Right renal cortex interstitium (tissue), 3 donors: ENCODE measurements at places on chromosomes 16 and 17.

DNA sequence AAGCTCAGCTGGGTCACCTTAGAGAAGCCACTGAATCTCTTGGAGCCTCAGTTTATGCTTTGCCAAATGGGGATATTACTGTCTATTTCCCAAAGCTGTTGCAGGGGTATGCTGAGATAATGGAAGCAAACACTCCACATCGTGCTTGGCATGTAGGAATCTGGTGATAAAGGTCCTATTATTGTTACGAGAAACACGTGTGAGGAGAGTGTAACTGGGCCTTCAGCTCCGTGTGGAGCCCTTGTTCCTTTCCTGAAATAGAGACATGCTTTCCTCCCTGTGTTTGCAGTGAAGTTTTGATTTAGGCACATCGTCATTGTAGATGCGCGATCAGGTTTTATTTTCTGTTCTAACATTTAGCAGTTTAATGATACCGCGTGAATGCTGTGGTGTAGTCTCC lies 292.4 kb downstream of the CPPED1 start:
- DNase-seq: no peak

DNA sequence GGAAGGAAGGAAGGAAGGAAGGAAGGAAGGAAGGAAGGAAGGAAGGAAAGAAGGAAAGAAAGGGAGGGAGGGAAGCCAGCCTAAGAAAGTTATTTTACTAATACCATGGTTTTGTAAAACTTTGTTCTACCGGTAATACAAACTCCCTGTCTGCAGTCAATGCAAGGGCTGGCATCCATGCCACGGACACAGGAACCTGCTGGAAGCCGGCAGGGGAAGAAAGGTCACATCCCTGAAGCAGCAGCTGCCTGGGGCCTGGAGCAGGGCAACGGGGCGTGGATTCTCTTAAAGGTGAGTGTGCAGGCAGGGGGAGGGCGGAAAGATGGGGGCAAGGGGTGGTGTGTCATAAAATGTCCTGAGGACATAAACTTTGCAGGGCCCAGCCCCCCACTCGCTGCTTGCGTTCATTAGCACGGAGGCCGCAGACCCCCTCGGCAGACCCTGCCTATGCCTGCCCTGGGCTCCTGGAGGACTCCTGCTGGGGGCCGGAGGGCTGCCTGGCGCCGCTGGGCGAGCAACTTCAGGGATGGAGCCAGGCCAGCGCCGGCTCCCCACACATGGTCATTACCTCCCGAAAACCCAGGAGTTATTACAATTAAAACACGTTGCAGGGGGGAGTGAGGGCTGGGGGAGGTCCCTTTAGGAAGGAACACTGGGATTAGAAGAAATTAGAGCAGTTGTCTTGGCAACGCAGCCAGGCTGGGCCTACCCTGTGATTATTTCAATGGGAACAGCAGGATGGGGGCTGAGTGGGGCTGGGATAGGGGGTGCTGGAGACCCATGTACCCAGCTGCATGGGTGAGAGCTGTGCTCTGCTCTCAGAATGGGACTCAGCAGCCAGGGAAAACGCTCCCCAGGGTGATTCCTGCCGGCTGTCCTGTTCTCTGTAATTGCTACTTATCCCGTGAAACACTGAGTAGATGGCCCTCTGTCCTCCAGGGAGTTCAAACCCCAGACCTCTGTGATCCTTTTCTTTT lies 257.9 kb downstream of the SOX9 start:
- DNase-seq: no peak

DNA sequence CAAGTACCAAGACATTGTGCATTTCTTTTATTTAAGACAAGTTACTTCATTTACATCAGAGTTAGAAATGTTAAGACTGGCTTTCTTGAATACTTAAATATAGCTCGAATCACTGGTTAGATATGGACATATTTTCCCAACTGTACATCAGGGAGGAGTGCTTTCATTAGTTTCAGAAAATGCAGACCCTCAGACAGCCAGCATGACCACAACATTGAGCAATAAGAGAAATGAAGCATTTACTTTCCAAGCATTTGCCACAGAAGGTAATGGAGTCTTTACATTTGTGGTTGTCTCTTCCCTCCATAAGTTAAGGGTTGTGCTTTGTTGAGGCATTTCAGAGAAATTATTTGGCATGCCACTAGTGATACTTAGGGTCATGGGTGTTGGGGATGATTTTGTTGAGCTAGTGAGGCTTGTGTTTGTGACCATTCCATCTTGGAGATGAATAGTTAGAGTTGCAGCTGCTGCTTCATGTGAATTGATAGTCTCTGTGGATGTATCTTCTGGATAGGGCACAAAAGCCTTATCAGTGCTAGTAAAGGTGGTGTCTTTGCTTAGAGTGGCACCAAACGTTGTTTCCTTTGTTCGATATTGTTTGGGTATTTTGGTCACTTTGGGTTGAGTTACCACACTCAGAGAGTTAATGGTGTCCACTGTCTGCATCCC lies 2.1 kb downstream of the OMG start:
- DNase-seq: no peak

- no peak for DNase-seq
Observed at GRCh38 chr17:49659661-49660382, 18.1 kb downstream of the SPOP start.

GRCh38 chr17:77786740-77787505 lies 171.6 kb upstream of the TNRC6C start:
- DNase-seq: no peak

GRCh38 chr16:51540259-51540658 lies 389.2 kb upstream of the SALL1 start:
- DNase-seq: no peak

DNA sequence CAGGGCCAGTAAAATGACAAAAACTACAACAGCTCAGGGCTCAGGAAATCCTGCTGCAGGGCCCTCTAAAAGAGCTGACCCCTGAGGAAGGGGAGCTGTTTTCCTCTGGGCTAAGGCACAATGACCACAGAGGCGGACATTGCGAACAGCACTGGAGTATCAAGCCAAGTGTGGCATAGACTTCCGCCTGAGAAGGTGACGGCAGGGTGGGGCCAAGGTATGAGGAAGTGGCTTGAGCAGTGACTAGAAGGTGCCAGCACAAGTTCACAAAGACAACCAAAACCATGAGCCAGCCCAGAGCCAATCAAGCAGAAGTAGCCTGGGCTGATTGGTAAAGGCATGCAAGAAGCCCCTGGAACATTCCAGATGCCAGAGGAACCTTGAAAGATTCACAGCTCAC lies 13.9 kb downstream of the ERN2 start:
- no peak for DNase-seq

GRCh38 chr16:87145181-87146176 lies 171.7 kb downstream of the C16orf95 start:
- no peak for DNase-seq

- DNase-seq: no peak
Observed at GRCh38 chr17:17535957-17536356, 39.8 kb upstream of the RASD1 start.

- DNase-seq: no peak
Observed at GRCh38 chr16:1539720-1540555, 6.5 kb downstream of the TMEM204 start.

GRCh38 chr17:35743626-35744328 lies 9.3 kb downstream of the GAS2L2 start:
- DNase-seq: no peak

GRCh38 chr16:77956231-77956630 lies 66.1 kb upstream of the CLEC3A start:
- DNase-seq: no peak

DNA sequence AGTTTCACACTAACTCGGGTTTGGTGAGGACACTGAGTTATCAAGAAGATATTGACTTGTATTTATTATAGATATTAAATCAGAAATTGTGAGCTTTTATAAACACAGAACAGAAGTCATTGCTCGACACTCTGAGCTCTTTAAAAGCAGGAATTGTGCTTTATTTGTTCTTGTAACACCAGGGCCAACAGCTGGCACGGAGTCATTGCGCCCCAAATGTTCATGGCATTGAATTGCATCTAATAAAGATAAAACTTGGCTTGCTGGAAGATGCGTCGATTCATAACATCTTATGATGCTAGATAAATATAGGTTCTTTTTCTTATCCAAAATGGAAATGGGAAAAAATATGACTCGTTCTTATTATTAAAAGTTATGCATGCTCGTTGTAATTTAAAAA lies 11.8 kb upstream of the MLYCD start:
- no peak for DNase-seq

- no peak for DNase-seq
Observed at GRCh38 chr16:14263011-14263410, 191.9 kb downstream of the MRTFB start.

- DNase-seq: no peak
Observed at GRCh38 chr16:68972720-68973119, 129.4 kb downstream of the TANGO6 start.

- DNase-seq: no peak
Observed at GRCh38 chr17:19415806-19416775, 5.1 kb downstream of the RNF112 start.

GRCh38 chr17:1469231-1469852 lies 13.3 kb upstream of the CRK start:
- no peak for DNase-seq

DNA sequence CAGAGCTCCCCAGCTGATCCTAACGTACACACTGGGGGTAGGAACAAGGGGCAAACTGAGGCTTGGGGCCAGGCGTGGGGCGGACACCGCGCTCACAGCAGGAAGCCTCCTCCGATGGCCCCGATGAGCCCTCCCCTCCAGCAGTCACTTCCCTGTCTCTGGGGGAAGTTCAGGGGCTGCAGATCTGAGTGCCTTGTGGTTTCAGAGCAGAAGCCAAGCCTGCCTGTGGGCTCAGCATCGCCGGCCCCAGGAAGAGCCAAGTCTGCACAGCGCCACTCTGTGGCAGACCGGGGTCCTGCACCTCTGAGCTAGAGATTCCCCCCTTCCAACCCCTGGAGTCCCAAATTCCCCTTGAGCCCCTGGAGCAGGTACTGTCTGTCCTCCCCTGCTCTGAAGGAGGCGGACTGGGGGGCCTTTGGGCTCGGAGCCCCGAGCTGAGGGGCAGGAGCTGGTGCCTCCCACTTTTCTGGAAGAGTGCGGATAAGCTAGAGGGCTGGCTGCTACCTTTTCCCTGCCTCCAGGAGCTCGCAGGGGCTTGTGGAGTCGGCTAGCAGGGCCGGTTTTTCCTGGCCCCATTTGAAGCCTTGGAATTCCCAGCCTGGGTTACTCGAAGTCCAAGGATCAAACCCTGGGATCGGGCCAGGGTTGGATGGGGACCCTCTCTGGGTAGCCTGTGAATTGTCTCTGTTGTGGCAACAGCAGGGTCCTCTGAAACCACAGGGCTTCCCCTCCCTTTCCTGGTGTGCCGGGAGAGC lies 2.9 kb downstream of the GSE1 start:
- DNase-seq: no peak

DNA sequence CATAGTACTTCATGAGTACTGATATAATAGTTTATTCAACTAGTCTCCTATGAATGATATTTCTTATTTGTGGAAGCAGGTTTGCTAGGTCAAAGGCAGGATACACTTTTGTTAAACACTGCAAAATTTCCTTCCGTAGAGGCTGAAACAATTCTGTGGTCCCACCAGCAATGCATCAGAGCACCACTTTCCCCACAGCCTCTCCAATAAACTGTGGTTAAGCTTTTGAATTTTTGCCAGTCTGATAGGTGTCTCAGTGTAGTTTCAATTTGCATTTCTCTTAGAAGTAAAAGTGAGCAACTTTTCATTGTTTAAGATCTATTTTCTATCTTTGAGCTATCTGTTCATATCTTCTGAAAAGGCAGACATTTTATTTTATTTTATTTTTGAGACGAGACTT lies 36.4 kb upstream of the CORO6 start:
- no peak for DNase-seq

DNA sequence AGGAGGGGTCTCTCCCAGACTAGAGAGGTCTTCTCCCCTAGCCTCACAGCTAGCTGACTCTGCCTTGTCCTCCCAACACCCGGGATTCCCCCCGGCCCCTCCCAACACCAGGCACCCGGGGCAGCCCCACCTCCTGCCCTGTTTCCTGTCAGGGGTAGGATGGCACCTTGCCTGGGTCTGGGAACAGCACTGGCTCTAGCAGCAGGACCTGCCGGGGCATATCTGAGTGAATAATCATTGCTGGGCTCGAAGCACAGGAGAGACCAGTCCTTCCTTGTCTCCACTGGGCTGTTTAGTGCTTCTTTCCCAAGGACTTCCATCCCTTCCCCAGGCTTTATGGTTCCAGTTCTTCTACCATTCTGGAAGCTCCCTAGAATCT lies 25.7 kb downstream of the MINK1 start:
- DNase-seq: no peak

DNA sequence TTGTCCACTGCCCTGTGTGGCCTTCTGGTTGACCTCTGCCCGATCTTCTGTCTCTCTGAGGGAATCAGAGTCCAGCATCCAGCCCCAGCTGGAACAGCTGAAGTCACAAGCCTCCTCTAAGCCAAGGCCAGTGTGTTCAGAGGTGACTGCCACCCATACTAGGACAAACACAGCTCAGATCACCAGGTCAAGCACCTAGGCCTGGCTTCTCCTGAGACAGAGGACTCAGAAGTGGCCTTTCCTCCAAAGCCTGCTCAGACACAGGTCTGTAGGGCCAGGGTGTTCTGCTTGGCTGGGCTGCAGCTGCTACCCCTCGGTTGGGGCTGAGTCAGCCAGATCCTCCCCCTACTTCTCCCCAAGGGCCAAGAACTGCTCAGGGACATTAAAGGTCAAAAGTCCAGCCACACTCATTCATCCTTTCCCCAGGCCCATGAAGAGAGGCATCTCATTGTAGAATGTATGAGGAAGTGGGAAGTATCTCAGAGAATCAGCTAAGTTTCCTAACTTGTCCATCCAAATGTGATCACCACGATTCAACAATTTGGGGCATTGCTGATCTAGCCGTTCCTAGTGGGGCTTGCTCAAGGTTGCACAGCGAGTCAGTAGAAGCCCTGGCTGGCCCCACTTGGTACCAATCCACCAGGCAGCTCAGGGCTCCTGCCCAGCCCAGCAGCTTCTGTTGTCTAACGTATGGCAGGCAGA lies 7.6 kb downstream of the SLC46A1 start:
- DNase-seq: no peak

- DNase-seq: no peak
Observed at GRCh38 chr16:4846503-4846900, 586 bp downstream of the GLYR1 start.
